COR-L47 (cell line): ENCODE measurements at places on chromosomes 11 and 22.

GRCh38 chr11:18461909-18462308, 6.3 kb downstream of the LDHAL6A start:
- DNase-seq = no peak

- no peak for DNase-seq
These were observed 26.0 kb upstream of the HORMAD2 start for GRCh38 chr22:30054067-30054763.

- no peak for DNase-seq
These were observed 23.7 kb downstream of the JAML start for GRCh38 chr11:118200901-118201680.

DNA sequence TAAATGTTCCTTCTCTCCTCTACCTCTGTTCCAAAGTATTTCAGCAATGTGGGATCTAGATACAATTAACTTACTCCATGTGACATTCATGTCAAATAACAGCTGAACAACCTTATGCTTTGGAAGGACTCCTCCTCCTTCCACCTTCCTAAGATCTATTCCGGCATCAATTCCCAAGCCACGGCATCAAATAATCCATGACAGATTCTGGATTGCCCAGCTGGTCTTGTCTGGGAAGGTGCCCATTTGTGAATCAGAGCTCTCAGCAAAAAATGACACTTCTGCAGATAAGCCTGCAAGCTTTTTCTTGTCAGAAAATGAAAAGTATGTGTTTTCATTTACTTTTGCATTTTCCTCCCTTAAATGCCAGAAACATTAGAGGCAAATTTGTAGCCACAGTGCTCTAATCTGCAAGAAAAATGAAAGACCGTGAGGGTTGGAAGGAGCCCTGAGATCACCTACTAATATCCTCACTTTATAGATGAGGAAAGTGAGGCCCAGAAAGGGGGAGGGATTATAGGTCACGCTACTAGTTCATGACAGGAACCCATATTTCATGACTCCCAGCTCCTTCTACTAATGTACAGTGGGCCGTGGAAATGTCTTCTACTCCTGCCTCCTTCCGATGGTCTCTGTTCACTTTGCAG, 124.0 kb downstream of the ME3 start:
- DNase-seq = no peak

GRCh38 chr11:131299598-131300438, 70.6 kb upstream of the NTM start:
- DNase-seq = no peak

DNA sequence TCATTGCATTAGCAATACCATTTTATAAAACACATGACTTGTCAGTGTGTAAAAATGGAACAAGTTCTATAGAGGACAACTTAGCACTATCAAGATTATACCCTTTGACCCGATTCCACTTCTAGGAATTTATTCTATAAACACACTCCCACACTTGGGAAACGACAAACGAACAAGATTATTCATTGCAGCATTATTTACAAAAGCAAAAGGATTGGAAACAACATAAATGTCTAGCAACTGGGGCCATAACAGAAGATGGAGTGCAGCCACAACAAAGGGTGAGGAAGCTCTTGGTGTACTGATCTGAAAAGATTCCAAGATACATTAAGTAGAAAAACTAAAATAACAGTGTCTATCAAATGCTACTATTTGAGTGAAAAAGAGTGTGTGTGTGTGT, 2.3 kb upstream of the IRAG1 start:
- DNase-seq = no peak

DNA sequence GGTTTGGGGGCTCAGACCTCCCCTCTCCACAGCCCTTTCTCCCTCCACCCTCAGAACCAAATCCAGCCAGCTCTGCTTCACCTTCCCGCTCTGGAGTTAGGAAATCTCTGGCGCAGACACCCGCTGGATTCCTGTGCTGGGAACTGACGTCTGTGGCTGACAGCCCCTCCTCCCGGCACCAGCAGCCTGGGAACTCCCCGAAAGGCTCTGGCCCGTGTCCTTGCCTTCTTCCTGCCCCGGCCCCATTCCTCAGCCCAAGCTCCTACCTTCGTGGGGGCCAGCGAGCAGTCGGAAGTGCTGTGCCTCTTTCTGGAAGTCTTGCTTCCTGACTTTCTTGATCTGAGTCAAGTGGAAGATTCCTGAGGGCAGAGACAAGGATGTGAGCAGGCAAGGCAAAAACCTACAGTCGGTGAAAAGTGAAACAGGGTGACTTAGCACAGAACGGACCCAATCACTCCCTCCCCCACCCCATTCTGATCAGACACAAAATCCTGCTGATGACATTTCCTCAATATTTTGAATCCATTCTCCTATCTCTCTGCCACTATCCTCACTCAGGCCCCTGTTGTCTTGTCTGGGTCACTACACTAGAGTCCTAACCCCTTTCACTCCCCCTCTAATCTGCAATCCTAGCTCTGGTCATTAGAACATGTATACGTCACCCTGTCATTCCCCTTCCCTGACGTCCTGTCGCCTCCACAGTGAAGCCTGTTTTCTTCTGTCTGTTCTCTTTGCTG, 34.1 kb downstream of the CHRDL2 start:
- no peak for DNase-seq

- DNase-seq = no peak
These were observed 18.1 kb downstream of the DUSP8 start for GRCh38 chr11:1553808-1554594.

- no peak for DNase-seq
These were observed 43.2 kb downstream of the MACROD1 start for GRCh38 chr11:64122411-64123410.

DNA sequence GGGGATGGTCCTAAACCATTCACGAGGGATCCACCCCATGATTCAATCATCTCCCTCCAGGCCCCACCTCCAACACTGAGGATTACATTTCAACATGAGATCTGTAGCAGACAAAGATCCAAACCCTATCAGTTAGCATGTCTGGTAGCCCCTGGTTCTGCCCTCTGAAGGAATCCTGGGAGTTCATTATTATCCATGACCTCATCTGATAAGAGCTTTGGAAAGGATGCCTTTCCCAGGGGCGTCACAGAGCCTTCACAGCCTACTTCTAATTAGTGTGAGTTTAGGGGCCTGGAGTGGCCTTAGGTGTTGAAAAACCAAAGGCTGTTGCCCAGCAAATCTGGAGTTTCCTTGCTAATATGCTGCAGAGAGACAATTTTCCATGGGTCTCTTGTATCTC, 8.6 kb upstream of the EIF3M start:
- DNase-seq = no peak

- no peak for DNase-seq
These were observed 304.8 kb upstream of the PITPNB start for GRCh38 chr22:28223826-28224225.

- DNase-seq = peak; percentile 64
These were observed 8.8 kb downstream of the CXCR5 start for GRCh38 chr11:118892514-118892913.

- peak; percentile 37 for DNase-seq
These were observed 29.4 kb downstream of the GUCD1 start for GRCh38 chr22:24525416-24526037.
